ENCODE measurements at places on chromosomes 12 and 14.

DNA sequence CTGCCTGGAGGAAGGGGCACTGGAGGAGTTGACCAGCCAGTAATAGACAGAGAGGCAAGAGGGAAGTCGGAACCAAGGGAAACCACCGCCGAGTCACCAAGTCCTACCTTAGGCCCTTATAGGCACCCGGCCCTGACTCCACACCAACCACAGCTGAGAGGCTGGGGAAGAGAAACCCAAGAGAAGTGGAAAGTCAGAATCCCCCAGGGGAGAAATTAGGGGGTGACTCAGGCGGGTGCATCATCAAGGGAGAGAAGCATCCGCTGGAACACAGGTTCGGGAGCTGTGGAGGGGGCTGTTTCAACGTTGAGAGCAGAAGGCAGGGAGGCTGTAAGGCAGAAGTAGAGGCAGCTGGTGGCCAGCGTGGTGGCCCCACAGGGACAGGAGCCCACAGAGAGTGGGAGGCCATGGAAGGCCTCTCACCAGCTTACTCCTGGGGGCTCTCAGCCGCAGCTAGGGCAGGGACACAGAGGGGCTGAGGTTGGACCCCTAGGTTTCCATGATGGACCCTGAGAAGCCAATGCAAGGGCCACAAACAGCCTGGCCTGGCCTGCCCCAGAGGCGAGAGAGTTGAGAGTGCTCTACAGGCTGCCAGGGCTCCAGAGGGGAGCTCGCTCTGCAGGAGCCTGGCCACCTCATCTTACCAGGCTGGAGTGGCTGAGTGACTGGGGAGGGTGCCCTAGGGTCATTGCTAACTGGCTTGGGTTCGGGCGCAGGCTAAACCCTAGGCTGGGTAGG, 1.4 kb upstream of the TRMT61A start:
- DNase-seq, result peak; percentile 93

- no peak for DNase-seq
These were observed 80.8 kb downstream of the MNAT1 start for GRCh38 chr14:60815371-60815770.

- DNase-seq, result no peak
These were observed 85.3 kb upstream of the FLRT2 start for GRCh38 chr14:85444635-85445034.

DNA sequence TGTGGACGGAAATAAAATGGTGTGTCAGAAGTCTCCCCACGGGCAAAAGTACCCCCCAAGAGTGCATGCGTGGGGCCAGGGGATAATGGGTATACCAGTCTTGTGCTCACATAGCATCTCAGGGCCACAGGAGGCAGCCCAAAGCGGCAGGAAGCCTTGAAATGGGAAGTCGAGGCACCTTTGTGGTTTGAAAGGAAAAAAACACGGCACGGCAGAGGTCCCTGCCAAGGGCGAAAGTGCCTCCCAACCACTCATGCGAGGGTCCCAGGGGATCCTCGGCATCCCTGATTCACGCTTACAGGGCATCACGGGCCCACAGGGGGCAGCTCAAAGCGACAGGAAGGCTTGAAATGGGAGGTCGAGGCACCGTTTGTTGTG, 583.2 kb downstream of the ALG10 start:
- DNase-seq, result no peak

- DNase-seq, result peak; percentile 35
These were observed 11.9 kb downstream of the MED13L start for GRCh38 chr12:116265351-116266147.

DNA sequence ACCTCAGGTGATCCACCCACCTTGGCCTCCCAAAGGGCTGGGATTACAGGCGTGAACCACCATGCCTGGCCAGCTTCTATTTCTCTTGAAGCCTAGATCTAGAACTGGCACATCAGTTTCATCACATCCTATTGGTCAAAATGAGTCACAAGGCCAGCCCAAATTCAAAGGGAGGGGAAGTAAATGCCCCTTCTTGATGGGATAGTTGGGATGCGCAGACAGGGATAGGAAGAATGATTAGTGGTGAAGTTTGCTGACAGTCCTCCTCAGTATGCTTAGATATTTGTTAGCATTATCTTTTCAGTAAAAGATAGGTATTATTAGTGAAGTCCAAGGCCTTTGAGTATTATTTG, 33.4 kb downstream of the CRADD start:
- no peak for DNase-seq

DNA sequence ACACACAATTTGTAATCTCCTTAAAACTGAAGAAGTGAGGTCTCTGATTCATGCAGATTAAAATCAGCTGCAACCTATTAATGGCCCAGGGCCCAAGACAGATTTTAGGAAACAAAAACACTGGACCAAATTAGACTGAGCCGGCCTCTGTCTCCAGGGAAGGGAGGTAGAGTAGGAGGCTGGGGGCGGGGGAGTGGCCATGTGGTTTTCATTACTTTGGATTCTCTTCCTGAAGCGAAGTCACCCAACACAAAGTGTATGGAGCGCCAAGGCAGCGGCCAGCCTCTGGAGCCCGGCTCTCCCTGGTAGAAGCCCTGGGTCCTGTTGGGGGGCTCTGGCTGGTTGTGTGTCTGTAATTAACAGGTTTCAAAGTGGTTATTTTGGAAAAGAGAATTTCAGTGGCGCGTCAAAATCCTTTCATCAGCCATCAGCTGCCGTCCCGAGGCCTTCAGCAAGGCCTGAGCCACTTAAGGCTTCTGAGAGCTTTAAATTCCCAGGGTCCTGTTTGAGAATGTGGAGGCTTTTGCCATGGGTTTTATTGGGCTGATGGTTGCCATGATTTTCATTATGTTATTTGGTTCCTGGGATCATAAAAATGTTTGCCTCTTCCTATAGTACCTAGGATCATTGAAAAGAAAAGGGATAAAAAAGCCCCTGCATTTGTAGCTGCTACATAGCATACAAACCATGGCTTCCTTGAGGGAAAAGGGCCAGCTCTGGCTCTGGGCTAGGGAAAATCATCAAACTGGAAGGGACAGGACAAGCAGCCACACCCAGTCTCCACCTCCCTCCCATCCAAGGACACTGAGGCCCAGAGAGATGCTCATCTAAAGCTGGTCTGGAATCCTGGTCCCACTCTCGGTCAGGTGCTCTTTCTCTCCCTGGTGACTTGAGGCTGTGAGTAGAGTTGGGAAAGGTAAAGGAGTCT, 282.4 kb downstream of the ZFP36L1 start:
- DNase-seq, result no peak

GRCh38 chr12:110002676-110003515, 3.7 kb downstream of the ANKRD13A start:
- no peak for DNase-seq

DNA sequence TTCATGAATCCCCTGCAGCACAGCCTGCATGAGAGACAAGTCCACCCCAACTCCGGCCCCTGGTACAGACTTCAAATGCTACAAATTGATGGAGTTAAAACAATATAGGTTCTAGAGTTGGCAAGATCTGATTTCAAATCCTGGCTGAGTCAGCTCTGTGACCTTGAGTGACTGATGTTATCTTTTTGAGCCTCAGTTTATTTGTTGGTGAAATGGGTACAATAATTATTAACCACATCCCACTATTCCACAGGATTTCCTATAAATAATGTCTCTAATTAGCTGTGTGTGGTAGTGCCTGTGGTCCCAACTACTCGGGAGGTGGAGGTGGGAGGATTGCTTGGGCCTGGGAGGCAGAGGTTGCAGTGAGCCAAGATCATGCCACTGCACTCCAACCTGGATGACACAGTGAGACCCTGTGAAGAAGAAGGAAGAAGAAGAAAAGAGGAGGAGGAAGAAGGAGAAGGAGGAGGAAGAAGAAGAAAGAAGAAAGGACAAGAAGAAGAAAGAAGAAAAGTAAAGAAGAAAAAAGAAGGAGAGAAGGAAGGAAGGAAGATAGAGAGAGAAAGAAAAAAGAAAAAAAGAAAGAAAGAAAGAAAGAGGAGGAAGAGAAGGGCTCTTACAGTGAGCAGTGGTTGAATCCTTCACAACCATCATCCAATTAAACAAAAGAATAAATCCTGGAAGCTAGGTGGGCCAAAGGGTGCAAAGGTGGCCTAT, 39.7 kb upstream of the DICER1 start:
- no peak for DNase-seq

GRCh38 chr12:62542814-62543213, 76.2 kb downstream of the MON2 start:
- no peak for DNase-seq

- DNase-seq, result no peak
These were observed 288.2 kb downstream of the CCDC59 start for GRCh38 chr12:82069931-82070514.

DNA sequence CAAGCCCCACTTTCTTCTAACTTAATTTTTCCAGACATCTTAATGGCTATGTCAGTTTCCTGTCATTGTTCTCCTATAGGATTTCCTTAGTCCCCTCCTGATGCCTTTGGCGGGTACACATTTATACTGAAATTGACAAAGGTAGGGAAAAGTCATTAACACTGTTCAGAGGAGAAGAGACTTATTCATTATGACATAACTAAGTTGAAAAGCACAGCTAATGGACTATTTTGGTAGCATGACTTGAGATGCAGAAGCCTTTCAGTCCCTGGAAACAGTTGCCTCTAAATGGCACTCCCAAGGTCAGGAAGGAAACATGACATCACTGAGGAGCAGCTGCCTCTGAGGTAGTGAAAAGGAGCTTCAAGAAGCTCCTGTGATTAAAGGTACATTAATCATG, 317.5 kb upstream of the KITLG start:
- DNase-seq, result peak; percentile 14

DNA sequence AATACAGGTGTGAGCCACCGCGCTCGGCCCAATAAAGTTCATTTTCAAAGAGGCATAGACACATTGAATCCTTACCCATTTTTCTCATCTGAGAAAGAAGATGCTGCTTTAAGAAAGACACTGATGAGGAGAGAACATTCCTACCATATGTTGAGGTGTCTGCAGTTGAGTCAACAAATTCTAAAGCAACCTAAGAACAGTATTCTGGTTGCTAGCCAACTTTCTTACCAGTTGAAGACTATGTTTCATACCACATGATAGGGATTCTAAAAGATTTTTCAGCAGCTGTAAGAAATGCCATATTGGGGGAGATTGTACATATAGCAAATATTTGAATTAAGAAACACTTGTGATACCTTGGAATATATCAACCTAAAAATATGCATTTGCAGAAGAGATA, 160.1 kb downstream of the SRGAP1 start:
- DNase-seq, result peak; percentile 57

DNA sequence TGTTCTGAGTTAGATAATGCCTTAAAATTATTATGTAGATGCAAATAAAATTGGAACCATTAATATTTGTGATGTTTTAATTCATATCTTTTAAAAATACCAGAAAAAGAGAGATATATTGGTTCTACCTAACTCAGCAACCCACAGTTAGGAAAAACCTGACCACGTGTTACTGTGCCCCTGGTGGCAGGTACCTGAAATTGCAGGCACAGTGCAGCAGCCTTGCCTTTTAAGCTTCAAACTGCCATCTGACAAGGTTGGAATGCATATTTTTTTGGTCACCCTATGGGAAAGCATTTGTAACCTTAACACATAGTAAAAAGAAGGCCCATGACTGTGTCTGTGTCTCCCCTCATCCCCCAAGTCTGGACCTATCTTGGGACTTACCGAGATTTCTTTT, 109.4 kb upstream of the NOS1 start:
- DNase-seq, result no peak

GRCh38 chr14:88975043-88975830, 150.8 kb downstream of the TTC8 start:
- no peak for DNase-seq

- DNase-seq, result no peak
These were observed 31.8 kb upstream of the CLEC4E start for GRCh38 chr12:8572507-8572906.

DNA sequence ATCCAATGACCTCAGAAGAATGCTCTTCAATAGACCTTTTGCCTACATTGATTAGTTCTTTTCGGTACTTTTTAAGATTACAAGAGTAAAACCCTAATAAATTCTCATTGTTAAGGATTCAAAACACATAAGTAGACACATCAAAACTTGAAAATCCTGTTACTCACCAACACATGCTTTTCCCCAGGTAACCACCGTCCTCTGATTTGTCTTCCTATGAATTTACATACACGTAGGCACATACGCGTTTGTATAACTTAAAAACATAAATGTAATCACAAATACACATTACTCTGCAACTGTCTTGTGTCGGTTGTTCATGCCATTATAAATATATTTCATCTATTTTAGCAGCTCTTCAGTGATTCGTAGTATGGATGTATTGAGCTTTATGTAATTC, 910 bp upstream of the WASHC4 start:
- no peak for DNase-seq

- no peak for DNase-seq
These were observed 23.6 kb upstream of the RPLP0 start for GRCh38 chr12:120224304-120225199.

DNA sequence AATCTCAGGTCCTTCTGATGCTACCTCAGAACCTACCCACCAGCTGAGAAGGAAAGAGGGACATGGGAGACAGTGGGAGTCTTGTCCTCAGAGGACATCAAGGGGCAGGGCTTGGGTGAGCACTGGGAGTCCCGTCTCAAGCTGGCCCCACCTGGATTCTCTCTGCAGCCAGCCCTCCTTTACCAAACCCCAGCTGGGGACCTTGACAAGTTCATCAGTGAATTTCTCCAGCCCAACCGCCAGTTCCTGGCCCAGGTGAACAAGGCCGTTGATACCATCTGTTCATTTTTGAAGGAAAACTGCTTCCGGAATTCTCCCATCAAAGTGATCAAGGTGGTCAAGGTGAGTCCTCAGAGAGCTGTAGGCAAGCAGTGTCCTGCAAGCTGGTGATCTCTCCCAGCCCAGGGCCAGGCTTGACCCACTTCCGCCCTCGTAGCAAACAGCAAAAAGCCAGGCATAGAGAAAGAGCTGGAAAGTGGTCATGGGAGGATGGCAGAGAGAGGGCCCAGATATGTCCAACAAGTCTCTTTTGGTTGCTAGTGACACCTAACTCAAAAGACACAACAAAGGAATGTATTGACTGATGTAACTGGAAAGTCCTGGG, 14.2 kb upstream of the OAS2 start:
- DNase-seq, result no peak

- no peak for DNase-seq
These were observed 21.6 kb upstream of the CCDC60 start for GRCh38 chr12:119312904-119313303.

DNA sequence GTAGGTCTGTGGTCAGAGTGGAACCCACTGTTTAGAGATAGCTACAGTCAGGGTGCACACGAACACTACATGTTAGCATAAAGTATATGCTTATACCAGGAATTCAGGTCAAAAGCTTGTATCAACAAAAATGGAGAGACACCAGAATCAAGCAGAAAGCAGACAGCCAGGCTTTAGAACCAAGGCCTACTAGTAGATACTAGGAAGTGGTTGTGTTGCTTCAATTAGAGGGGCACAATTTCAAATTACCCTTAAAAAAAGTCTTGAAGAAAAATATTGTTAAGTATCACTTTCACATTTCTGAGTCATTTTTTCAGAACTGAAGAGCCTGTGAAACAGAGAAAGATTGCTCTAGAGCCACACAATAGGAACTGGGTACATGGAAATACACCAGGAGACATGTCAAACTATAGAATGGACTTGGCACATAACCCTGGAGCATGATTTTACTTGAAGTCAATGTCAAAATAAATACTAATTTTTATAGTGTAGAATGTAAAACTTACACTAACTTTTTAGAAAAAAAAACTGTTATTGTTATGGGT, 41.6 kb downstream of the LRRC9 start:
- DNase-seq, result no peak

GRCh38 chr14:101604935-101605780, 43.9 kb downstream of the DIO3 start:
- DNase-seq, result no peak

GRCh38 chr14:38623661-38624060, 367.8 kb upstream of the CLEC14A start:
- DNase-seq, result peak; percentile 18

- DNase-seq, result peak; percentile 87
These were observed 7.6 kb downstream of the SLC38A2 start for GRCh38 chr12:46364777-46365580.

- DNase-seq, result peak; percentile 98
These were observed 23.0 kb upstream of the RAB21 start for GRCh38 chr12:71731439-71732356.
